Kasumi-1 (cell line): ENCODE measurements at places on chromosomes 2 and 18.
A peak's percentile ranks its signal among the peaks of the same experiment; 100 is the strongest.

GRCh38 chr18:51447351-51448342, 250.2 kb upstream of the MEX3C start:
- DNase-seq, result no peak

DNA sequence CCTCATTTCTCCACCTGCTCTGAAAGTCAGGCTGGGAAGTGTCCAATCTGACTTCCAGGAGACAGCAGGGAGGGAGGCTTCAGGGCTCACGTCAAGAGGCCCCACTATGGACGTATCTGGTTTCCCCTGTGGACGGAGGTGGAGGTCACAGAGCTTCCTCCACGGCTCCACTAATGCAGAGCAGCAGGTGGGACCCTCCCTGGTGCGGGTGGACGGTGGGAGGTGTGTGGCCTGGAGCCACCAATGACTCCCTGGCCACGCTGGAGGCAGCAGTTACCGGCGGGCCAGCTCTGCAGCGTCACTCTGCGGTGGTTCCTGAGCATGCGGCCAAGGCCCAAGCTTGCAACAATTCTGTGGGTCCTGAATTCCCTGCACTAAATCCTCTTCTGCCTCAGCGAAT, 9.0 kb downstream of the CRACDL start:
- no peak for DNase-seq

DNA sequence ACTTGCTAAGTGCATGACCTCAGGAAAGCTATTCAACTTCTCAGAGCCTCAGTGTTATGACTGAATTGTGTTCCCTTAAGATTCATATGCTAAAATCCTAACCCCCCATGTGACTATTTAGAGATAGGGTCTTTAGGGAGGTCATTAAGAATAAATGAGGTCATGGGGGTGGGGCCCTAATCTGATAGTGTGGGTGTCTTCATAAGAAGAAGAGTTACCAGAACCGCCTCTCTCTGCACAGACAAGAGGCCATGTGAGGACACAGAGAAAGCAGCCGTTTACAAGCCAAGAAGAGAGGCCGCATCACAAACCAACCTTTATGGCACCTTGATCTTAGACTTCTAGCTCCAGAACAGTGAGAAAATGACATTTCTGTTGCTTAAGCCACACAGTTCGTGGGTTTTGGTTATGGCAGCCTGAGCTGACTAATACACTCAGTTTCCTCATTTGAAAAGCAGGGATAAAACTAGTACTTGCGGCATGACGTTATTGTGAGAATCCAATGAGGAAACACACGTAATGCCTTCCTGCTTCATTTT, 9.9 kb downstream of the SH2D6 start:
- peak; percentile 48 for DNase-seq

DNA sequence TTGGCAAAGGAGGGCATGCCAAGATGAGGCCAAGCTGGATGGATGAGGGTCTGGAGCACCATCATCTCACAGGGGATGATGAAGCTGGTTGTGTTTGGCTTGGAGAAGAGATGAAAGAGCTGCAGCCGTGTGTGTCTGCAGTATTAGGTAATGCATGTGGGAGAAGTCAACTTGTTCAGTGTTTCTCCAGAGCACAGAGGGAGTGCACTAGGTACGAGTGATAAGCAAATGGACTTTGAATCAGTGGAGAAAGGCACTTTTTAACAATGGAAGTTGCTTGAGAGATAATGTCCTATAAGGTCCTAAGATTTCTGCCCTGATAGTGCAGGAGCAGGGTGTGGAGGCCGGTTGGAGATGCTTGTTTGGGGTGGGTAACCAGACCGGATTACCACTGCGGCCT, 36.0 kb downstream of the SLC14A2 start:
- DNase-seq, result no peak

DNA sequence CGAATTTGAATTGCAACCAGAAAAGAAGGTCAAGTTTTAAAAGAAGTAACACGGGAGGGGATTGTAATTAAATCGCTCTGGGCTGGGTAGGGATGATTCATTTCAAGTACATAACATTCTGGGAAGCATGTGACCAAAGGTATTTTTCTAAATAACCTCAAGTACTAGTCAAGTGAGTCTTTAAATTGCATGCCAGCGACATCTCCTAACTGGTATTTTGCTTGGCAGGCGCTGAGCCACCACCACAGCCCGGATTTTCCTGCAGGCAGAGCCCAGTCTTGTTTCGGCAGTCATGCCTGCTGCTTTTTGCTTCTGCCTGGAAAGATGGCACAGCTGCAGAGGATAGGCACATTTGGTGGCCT, 33.7 kb upstream of the NPAS2 start:
- no peak for DNase-seq

DNA sequence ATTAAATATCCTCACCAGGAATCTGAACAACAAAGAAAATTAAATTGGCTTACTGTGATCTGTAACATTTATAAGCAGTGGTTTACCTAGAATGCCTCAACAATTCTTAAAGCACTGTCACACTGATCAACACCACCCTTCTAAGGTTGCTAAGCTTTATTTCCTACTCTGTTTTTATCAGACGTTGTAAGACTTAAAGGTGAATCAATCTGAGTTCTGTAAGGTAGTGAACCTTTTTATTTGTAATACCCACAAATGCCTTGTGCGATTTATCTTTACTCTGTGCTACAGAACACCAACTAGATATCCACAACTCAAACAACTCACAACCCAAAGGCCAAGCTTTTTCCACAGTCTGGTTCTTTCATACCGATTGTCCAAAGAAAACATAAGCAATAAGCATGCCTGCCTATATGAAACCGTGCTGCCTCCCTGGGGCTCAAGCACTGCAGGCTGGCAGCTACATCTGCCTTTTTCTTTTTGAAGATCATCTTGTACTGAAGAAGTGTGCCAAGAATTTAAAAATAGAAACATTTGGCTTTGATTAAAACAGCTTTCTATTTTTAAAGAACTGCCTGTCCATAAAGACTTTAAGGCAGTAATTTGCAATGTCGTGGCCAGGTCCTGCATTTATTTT, 490.7 kb downstream of the NUP35 start:
- no peak for DNase-seq

DNA sequence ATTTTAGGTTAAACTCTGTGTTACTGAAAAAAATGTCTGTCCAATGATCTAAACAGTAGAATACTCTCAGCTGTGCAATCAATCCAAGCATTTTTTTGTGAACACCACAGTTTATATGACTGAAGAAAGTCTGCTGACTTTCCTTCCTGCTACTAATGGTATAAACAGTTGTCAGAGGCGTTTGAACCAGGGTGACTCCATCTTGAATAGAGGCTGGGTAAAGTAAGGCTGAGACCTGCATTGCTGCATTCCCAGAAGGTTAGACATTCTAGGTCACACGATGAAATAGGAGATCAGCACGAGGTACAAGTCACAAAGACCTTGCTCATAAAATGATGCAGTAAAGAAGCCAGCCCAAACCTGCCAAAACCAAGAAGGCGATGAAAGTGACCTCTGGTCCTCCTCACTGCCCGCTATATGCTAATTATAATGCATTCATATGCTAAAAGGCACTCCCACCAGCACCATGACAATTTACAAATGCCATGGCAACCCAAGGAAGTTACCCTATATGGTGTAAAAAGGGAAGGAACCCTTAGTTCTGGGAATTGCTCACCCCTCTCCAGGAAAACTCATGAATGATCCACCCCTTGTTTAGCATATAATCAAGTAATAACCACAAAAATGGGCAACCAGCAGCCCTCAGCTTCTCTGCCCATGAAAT, 31.3 kb downstream of the POU3F3 start:
- no peak for DNase-seq

DNA sequence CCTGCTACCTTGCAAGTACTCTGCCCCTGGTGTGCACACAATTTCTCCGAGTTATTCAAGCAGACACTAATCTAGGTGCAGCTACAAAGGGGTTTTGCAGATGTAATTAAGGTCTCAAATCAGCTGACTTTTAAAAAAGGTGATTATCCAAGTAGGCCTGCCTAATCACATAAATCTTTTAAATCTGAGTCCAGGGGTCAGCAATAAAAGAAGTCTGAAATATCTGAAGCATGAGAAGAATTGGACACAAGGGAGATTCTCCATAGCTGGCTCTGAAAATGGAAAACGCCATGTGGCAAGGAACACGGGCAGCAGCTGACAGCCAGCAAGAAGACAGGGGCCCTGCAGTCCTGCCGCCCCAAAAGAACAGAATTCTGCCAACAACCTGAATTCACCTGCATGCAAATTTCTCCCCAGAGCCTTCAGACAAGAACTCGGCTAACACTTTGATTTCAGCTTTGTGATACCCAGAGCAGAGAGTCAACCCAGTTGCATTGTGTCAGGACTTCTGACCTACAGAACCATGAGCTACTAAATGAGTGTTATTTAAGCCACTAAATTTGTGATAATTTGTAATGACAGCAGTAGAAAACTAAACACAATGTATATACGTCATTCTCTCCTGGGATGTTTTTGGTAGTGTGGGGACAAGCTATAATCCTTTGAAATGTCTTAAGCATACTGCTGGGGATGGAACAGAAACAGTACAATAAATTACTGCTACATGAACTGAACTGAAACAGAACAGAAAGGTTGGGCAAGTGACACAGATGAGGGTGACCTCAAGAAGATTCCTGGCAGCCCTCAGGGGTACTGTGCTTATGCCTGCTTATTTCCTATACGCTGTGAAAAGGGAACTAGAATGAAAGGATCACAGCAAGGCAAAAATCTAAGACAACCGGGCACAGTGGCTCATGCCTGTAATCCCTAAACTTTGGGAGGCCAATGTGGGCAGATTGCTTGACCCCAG, 3.2 kb downstream of the INO80C start:
- DNase-seq, result peak; percentile 78

DNA sequence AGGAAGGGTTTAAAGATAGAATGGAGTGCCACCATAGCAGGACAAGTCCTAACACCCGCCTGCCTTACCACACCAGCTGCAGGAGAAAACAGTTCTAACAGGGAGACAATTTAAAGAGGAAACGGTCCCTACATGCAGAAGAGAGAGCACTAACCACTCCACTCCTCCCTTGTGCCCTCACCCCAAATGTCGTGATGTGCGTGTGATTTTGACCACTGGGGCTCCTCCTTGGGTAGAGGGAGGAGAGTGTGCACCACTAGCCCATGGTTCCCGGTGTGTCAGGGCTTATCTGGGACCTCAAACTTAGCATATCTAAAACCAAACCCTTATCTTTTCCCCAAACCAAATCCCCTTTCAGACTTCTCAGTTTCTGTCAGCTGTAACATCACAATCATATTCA, 105.5 kb upstream of the CCDC68 start:
- DNase-seq, result no peak
